RWPE2 (cell line): ENCODE measurements at places on chromosomes 7 and 10.

GRCh38 chr7:127844707-127845331, 186.4 kb downstream of the LRRC4 start:
- DNase-seq, result no peak

DNA sequence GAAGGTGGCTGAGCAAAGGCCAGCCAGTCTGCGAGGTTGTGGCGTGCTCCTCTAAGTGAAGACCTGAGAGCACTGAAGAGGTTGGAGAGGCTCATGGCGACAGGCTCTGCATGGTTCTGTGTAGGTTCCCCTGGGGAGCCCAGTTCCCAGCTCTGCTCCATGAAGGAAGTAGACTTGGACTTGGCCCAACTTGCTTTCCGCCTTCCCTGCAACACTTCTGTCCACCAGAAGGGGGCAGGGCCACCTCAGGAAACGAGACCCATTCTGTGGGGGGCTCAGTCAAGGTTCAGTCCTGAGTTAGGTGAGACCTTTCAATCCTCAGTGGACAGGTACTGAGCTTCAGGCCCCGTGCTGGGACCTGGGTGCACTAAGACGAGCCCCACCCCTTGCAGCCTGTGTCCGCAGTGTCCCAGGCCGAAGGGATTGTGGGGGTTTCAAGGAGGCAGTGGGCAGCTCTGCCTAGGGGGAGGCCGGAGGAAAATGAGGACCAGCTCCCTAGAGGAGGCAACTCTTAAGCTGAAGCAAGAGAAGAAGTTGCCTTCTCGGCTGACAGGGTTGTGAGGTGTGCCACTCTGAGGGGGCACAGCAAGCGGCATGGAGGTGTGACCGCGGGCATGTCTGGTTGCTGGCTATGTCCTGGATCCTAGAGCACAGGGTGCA, 15.0 kb upstream of the PCBD1 start:
- no peak for DNase-seq

DNA sequence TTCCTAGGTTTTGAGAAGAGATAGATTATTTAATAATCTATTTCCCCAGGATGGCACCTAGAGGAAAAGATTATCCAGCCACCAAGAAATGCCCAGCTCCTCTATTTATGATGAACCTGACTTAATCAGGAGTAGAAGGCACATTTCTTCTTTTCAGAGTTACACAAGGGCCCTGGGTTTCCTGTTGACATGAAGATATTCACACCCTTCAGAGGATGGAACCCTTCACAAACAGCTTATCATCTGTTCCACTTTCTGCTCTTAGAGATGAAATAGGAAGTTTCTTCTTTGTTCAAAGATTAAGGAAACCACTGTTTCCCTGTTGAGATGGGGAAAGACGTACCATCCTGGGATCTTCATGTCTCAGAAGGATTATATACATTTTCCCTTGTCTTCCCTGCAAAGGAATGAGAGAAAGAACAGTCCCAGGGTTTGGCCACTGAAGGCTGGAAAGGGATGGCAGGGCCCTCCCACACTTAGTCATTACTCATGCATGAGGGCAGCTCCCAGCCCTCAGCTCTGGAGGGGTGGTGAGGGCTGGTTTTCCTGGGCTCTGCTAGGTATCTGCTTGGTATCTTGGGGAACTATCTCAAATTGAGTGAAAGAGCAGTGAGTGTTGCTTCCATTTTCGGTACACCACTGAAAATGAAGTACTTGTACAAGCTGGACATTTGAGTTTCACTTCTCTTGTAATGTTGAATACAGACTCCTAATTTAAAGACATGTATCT, 64.0 kb downstream of the MTPAP start:
- DNase-seq, result no peak

- no peak for DNase-seq
These were observed 33.3 kb upstream of the EBLN1 start for GRCh38 chr10:22250897-22251660.

DNA sequence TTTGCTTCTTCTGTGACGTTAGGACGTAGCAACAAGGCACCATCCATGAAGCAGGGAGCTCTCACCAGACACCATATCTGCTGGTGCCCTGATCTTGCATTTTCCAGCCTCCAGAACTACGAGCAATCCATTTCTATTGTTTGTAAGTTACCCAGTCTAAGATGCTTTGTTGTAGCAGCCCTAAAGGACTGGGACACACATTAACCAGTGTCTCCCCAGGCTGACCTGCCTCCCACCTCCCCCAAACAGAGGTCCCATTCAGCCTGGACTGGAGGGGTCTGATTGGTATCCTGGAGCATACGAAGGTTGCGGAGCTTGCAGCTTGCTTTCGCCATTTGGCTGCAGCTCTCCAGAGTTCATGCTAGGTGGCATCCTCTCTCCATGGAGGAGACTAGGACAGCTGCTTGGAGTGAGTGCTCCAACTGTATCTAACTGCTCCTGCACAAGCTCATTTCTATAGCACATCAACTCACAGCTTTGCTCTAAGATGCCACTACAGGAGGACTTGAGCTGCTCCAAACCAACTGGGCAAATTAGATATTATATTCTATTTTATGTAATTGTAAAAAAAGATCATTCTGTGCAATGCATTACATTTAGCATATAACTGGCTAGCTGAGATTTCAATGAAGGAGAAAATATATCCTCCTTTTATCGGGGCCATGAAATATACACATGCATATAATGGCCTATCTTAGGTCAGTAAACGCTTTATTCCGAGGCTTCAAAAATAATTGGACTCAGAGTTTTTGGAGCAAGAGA, 8.0 kb upstream of the GRK5 start:
- DNase-seq, result no peak

- no peak for DNase-seq
These were observed 60.3 kb upstream of the POT1 start for GRCh38 chr7:124989911-124990310.

- no peak for DNase-seq
These were observed 175.4 kb upstream of the AHR start for GRCh38 chr7:17123020-17123419.

DNA sequence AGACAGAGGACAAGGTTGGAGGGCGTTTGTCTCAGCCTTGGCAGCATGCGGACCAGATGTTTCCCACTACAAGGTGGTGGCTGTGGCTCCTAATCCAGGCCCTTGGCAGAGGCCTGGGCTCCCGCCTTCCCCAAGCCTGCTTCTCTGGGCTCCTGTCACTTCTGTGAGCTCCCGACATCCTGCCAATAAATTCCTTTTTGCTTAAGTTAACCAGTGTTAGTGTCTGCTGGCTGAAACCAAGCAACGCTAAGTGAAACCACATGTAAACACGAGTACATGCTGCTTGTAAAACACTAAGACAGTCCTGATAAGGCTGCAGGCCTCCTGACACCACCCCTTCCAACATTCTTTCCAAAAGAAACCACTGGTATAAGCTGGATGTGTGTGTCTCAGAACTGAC, 263.6 kb upstream of the ZMIZ1 start:
- no peak for DNase-seq

GRCh38 chr7:117472335-117472734, 7.5 kb upstream of the CFTR start:
- DNase-seq, result no peak

GRCh38 chr10:116300542-116300941, 23.7 kb upstream of the CCDC172 start:
- DNase-seq, result no peak

DNA sequence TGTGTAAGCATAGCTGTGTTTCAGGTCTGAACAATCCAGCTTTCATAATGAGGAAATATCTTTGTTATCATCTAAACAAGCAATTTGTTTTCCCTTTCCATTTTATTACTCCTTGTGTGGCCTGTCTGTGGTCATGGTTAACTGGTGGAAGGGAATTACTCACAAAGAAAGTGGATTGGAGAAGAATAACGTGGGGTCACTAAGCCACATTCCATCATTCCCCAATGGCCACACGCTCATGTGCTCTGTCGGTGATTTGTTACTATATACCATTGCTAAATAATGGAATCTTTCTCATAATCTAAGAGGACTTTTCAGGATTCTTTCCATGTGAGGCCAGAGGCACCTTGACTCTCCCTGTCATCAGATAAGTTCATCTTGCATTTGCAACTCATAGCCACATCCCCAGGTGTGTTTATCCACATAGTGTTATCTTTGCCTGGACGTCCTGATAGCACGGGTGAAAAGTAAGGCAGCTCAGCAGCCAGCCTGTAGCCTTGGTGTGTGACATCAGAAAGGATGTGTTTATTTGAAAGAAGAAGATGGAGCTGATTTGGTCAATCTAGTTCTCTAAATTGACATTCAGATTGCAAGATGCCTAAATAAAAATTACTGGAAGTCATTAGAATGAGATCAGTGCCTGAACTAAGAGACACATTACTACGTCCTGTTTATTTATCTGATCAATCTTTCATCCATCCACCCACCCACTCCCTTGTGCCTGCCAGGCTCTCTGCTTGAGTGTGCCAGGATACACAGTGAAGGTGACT, 128.9 kb downstream of the CELF2 start:
- no peak for DNase-seq

DNA sequence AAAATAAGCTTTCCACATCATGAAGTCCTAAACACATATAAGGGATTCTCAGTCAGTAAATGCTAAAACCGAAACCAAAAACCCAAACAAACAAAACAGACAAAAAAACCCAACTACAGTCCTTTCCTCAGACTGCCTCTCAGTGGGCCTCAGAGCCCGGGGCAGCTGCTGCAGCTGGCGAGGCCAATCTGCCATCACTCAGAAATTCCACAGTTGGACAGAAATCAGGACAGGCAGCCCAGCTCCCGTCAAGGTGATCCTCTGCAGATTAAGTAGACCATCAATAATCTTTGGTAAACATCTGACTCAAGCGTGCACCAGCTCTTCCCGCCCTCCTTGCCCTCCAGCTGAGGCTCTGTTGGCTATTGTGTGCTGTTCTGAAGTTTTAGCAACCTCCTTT, 142.2 kb downstream of the ATXN7L1 start:
- DNase-seq, result no peak

DNA sequence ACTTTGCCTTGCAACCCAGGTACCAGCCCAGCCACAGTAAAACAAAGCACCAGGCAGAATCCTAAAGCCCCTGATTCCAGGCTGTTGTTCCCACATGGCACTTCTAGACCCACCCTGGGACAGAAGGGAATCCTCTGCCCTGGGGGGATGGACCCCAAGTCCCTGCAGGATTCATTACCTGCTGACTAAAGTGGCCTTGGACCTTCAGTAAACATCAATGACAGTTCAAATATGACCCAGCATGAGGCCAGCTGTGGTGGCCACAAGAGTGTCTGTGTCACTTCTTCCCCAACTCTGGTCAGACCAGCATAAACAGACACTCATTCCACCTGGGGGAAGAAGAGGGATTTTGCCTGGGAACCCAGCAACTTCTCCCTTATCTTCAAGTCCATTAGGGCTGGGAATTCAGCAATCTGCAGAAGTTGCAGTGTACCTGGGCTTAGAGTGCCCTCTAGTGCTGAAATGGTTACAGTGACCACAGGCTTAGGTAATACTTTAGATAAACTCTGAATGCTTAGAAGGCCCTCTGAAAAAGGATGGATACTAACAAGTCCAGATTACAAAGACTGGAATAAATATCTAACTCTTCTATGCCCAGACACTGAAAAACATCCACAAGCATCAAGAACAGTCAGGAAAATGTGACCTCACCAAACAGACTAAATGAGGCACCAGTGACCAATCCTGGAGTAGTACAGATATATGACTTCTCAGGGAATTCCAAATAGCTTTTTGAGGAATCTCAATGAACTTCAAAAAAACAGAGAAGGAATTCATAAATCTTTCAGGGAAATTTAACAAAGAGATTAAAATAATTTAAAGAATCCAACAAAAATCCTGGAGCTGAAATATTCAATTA, 108.5 kb upstream of the TMEM168 start:
- no peak for DNase-seq

GRCh38 chr10:61187601-61188000, 243.6 kb upstream of the RHOBTB1 start:
- no peak for DNase-seq

- no peak for DNase-seq
These were observed 29.3 kb downstream of the RHOBTB1 start for GRCh38 chr10:60914690-60915141.

DNA sequence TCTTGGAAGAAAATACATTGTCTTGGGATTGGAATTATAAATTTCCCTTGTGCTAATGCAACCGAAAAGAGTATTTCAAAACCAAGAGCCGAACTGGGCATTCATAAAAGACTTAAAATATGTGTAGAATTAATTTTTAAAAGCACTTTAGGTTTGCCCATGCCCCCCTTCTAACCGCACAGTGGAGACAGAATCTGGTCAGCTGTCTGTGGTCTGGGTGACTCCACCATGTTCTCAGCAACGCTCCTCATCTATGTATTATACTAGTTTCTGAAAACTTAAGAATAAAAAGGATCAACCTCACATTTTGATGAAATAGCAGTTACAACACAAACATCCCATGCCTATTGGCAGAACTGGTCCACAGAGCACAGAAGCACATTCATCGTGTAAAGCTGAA, 192.6 kb upstream of the C7orf33 start:
- no peak for DNase-seq

DNA sequence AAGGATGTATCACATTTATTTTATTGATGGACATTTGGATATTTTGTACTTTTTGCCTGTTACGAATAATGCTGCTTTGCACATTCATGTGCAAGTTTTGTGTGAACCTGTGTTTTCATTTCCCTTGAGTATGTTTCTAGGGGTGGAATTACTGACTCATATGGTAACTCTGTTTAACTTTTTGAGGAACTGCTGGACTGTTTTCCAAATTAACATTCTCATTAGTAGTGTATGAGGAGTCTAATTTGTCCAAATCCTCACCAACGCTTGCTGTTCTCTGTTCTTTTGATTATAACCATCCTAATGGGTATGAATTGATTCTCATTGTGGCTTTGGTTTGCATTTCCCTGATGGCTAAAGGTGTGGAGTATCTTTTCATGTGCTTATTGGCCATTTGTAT, 3.2 kb downstream of the WDR11 start:
- no peak for DNase-seq

- no peak for DNase-seq
These were observed 84.0 kb upstream of the TMEM248 start for GRCh38 chr7:66837007-66837406.

DNA sequence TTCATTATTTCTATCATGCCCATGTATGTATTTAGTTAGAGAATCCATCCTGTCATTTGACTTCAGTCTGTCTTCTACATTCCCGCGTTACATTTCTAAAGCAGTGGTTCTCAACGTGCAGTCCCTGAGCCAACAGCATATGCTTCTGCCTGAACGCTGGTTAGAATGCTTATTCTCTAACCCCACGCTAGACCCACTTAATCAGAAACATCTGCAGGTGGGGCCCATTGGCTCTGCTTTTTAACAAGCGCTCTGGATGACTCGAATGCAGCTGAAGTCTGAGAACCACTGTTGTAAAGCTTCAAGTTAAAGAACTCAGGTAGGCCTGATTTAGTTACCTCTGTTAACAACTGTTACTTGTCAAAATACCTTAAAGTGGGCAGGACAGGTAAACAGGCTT, 38.2 kb downstream of the NEUROD6 start:
- DNase-seq, result no peak

GRCh38 chr7:158120716-158121115, 466.9 kb downstream of the PTPRN2 start:
- DNase-seq, result peak; percentile 32

- DNase-seq, result no peak
These were observed 29.8 kb upstream of the PODXL start for GRCh38 chr7:131586259-131586658.

DNA sequence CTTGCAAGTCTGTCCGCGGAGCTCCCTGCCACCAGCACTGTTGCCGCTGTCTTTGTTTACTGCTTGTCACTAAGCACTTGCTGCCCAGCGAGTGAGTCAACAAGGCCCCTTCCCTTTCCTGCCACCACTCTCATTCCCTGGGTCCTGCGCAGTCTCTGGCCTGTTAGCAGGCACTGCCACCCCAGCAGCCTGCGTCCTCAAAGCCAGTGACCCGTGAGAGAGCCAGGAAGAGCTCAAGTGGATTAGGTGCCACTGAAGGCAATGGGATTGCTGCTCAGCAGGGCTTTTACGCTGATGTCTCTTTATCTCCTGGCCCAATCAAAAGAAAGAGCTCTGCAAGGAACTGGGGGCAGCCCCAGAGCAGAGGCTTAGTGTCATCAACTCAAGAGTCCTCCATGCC, at the start of gene FRMPD2:
Gene FRMPD2 (minus strand): TSS at position 61 of the 400 bp plus-strand sequence. CDS start 129 bp downstream, outside the sequence.
- no peak for DNase-seq
